ENCODE measurements at places on chromosomes 16 and 17. TPM values are rescaled to one million over a fixed set of nuclear protein-coding genes. Genes with fewer than 3 reads are reported as not detected.
A peak's percentile ranks its signal among the peaks of the same experiment; 100 is the strongest.

DNA sequence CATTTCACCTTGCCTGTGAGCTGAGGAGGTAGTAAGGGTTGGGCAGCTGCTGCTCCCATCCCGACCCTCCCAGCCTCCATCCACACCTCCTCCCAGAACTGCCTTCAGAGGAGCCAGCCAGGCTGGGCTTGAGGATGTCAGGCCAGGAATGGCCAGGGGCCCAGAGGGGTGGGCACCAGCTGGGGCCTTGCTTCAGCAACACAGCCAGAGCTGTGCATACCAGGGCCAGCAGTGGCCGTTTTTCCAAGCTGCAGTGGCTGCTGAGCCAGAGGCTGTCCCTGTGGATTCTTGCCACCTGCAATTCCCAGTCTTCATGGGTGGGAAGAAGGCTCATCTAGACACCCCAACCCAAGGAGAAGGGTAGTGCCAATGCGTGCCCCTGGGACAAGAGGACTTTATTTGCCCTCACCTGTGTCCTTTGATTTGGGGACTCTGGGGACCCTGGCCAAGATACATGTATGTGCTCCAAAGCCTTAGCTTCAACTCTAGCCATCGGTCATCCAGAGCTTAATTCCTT is 153.4 kb upstream of the SDK2 start:
- DNase-seq, result no peak

- no peak for DNase-seq
These were observed 60.7 kb upstream of the TBX2 start for GRCh38 chr17:61338874-61339478.

- DNase-seq, result no peak
These were observed 3.7 kb downstream of the MIEN1 start for GRCh38 chr17:39726617-39727016.

DNA sequence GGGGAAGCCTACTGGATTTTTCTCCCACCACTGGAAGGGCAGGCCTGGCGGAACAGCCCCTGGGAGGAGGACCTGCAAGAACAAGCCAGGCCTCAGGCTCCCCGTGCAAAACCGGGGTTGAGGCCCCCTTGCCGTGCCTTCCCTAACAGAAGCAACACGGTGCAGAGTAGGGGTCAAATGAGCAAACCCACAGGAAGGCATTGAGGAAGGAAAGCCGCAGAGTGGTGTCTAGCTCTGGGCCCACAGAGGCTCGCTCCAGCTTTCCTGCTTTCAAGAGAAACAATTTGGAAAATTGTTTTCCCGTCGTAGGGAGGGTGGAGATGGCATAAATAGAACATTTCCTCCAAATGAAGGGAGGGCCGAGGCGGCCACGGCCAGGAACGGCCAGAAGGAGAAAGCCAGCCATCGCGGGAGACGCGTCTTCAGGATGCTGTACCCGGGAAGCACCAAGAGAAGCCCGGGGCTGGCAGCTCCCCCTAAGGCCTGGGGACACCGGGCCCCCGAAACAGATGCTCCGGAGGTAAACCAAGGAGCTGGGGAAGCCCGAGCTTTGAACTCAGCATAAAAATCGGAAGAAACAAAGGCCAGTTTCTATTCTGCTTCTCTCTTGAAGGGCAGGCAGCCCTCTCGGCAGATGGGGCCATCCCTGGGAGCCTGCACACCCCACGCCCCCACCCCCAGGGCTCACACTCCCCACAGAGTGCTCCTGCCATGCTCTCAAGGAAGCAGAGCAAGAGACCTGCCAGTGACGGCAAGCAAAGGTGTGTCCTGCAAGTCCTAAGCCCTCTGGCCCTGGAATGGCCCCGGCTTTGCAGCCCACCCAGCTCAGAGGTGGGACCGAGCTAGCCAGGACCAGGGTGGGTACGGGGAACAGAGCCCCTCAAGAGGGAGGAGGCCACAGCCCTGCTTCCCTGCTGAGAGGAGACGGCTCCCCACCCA is 92.0 kb downstream of the RBFOX3 start:
- no peak for DNase-seq

GRCh38 chr17:41457676-41458075 is 9.5 kb downstream of the KRT32 start:
- no peak for DNase-seq

- DNase-seq, result no peak
These were observed 317.2 kb upstream of the KCNJ16 start for GRCh38 chr17:69757688-69758430.

DNA sequence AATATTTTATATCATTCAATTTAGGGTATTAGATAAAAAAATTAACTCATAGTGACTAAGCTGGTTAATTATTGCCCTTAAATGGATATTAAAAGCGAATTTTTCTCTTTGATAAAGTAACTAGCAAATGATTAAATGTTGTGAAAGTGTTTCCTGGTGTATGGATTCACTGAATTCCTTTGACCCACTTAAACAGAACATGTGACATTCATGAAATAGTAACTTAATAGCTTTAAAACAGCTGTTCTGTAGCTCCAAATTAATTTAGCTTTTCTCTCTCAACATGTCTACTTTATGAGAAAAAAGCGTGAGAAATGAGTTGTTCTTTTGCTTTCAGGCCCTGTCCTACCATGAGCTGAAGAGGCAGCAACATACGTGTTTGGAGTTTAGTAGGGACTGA is 36.4 kb upstream of the APPBP2 start:
- DNase-seq, result no peak

GRCh38 chr16:7334801-7335560 is 2.3 kb downstream of the RBFOX1 start:
- DNase-seq, result no peak

DNA sequence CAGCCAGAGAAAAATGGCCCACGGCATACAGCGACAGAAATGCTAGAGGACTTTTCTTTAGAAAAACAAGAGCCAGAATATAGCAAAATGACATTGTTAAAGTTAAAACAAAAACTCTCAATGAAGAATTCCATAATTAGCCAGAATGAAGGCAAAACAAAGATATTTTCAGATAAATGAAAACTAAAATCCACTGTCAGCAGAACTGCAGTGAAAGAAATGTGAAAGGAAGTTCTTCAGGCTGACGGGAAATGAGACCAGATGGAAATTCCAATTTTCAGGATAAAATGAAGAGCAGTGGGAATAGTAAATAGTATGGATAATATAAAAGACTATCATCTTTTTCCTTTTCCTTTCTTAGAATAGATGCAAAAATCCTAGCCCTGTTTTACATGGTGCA is 38.4 kb downstream of the ZCCHC14 start:
- DNase-seq, result no peak

DNA sequence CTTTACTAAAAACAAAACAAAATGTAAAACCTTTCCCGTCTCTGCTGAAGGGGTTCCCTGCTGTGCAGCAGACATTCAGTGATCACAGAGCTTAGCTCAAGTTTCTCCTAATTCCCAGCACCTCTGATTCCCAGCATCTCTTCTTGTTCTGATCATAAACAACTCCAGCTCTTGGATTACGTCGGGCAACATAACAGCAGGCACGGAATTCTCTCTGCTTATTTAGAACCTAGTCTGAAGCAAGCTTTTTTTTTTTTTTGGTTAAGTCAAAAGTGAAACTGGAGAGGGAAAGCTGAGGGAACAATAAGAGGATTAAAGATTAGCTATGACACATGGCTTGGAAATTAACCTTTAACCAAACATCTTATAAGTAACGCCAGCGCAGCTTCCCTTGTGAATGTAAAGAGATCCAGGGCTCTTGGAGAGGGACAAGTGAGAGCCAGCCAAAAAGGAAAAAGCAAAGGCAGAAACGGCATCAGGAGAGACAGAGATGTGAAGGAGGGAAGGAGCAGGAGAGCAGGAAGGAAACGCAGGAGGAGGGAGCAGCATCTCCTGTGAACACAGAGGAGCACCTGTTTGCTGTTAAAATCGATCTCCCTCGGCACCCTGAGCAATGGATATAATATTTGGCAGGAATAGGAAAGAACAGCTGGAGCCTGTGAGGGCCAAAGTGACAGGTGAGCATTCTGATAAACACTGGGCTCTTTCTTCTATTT is at the start of gene BCO1:
TSS of gene BCO1 (plus strand) at position 394 of the 716 bp plus-strand sequence. CDS start at position 614, 220 bp downstream.
- DNase-seq, result peak; percentile 62

SGCA gene
- 0.80 TPM for polyA plus RNA-seq

DNA sequence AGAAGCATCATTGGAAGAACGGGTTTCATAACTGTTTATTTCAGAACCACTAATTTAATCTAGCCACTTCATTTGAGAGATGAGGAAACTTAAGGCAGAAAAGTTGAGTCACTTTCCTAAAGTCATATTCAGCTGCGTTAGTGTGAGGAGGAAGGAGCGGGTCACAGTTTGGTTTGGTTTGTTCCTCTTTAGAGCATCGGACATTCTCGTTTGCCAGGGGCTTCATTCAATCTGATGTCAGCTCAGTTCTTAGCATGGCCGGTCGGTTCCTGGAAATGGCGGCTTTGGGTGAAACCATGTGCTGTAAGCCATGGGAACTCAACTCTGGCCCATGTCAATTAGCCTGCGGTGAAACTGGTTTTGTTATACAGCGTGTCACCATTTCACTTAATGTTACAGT is 186.5 kb downstream of the LGALS9B start:
- DNase-seq, result no peak
